ENCODE measurements at places on chromosomes 11 and 22.

GRCh38 chr11:88398372-88398771 is 60.8 kb upstream of the CTSC start:
- DNase-seq = no peak

DNA sequence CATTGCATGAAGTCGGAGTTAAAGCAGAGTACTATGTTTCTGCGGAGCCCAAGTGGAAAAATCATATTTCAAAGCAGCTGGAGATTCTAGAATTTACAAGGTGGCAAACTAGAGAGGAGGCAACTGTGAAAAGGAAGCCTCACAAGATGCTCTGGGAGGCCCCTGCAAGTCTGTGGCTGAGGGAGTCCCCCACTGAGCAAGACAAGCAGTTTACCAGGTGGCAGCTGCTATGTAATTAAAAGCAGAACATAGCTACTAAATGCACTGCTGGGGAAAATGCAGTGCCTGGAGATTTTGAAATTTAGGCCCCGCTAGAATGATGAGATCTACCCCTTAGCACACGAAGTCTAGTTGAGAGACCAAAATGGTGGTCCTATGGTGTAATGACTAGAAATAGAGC is 728.0 kb downstream of the OPCML start:
- DNase-seq = no peak

DNA sequence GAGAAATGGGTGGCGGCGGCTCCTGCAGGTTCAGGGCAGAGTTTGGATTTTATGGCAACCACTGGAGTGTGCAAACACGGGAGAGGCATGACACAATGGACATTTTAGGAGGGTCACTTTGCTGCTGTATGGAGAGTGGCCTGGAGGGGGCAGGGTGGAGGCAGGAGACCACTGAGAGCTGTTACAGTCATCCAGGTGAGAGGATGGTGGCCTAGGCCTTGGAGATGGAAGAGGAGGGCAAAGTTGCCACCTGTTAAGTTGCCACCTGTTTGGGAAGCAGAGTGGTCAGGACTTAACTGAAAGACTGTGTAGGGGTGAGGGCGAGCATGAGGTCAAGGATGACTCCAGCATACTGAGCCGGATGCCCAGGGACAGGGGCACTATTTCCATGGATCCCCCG is 2.3 kb upstream of the RAD9A start:
- no peak for DNase-seq

DNA sequence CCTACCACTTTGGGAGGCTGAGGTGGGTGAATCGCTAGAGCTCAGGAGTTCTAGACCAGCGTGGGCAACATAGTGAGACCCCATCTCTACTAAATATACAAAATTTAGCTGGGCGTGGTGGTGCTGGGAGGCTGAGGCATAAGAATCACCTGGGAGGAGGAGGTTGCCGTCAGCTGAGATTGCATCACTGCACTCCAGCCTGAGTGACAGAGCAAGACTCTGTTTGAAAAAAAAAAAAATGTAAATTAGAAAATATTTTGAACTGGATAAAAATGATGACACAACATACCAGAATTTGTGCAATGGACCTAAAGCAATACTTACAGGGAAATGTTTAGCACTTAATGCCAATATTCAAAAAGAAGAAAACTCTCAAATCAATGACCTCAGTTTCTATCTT is 46.4 kb downstream of the ATG16L2 start:
- no peak for DNase-seq

DNA sequence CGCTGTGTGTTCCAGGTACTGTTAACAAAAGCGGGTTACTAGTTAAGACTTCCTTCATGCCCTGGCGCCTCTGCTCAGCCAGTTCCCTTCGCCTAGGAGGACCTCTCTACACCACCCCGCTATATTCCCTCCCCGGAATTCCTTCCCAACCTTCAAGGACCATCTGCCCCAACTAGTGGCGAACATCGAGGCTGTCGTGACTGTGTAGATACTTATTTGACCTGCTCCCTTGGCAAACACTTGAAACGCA is 450 bp upstream of the BCL2L13 start:
- DNase-seq = no peak

DNA sequence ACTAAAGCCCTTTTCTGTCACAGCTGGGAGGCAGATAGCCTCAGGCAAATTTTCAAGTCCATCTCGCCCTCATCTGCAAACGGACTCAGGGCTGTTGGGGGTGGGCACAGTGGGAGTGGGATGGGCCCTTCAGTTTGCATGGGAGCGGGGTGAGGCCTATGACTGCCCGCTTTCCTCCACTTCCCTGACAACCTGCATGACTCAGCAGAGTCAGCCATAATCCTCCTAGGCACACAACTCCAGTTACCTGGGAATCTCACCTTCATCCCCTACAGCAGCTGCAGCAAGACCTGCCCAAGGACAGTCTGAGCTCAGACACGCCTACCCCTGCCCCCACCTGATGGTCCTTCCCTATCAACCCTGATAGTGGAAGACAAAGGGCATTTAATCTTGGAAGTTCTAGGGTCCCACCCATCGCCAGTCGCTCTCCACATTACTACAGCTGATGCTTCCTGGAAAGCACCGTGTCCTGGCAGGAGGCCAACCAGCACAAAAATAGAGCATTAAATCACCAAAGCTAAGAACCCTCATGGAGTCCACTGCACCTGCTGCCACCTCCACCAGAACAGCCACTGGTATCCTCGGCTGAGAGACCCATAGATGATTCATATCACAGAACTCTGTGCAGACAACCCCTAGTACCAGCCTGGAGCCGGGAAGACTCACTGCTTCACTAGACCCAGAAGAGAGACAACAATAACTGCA is 319.3 kb downstream of the DCDC1 start:
- DNase-seq = no peak

GRCh38 chr11:31995525-31996094 is 95.3 kb upstream of the RCN1 start:
- DNase-seq = no peak

- DNase-seq = no peak
These were observed 361.5 kb downstream of the CTTN start for GRCh38 chr11:70759846-70760245.

GRCh38 chr11:47977623-47978022 is 2.7 kb upstream of the PTPRJ start:
- DNase-seq = no peak

DNA sequence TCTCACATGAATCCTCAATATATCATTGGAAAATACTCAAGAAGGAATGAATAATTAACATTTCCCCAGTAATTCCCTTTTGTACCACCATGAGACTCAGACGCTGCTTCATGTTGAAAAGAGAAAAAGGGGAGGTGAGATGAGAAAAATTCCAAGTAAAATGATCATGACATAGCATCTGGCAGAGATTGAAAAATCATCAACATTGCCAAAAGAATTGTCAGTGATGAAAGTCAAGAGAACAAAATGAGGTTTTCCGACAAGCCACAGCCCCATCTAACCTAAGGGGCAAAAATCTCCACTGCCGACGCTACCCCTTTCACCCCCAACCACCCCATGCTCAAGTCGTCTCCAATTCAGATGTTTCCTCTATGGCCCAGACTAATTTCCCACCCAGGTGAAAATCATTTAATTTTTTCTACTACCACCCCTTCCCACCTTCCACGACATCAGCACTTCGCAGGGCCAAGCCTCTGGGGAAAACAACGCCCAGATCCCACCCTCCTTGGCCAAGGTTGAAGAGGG is 1.2 kb downstream of the RAB6A start:
- DNase-seq = no peak

DNA sequence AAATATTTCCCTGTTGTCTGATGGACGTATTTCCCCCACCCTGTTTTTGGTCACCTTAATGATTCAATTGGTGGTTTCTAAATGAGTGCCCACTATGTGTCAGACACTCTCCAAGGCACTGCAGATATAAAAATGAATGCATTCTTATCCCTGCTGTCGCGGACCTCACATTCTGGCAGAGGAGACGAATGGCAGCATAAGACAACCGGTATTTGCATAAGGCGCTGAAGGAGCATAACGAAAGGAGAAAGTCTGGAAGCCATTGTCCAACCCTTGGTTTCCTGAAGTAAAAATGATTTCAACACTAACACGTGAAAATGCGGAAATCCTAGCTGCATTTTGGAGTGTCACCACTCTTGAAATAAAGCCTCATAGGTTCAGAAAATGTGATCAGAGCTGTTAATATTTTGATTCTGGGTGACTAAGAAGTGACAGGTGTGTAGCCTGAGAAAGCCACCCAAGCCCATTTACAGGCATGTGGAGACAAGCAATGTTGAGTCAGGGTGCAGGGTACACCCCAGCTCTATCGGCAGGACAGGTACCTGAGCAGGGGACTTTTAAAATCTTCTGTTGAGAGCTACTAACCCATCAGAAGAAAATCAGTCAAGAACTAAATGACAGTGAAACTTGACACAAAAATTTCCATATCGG is 10.1 kb upstream of the GAB2 start:
- DNase-seq = no peak

- no peak for DNase-seq
These were observed 86.3 kb upstream of the NNMT start for GRCh38 chr11:114209904-114210303.

All from stimulated activated CD8-positive, alpha-beta memory T cell treated with anti-CD3 and anti-CD28 coated beads, Interleukin-4, amount 100 ng/mL, for 4 hours (primary cell).